H1 (cell line): ENCODE measurements at places on chromosomes 1 and 21. TPM values are rescaled to one million over a fixed set of nuclear protein-coding genes. Genes with fewer than 3 reads are reported as not detected.

The ARHGEF16 gene
- 20.0 and 20.7 TPM in 2 replicates for total RNA-seq

The OR2L8 gene
- total RNA-seq, result not detected in 2 replicates

The ADAMTS1 gene
- 19.6 and 22.4 TPM in 2 replicates for total RNA-seq

The FH gene
- 80.5 and 81.9 TPM in 2 replicates for total RNA-seq

The TLR5 gene
- 0.35 and 0.94 TPM in 2 replicates for total RNA-seq

The OR6K3 gene
- not detected in 2 replicates for total RNA-seq

The SPRR2G gene
- total RNA-seq, result not detected in 2 replicates

The MAGOH gene
- total RNA-seq, result 74.3 and 74.5 TPM in 2 replicates

The IQGAP3 gene
- 20.9 and 22.3 TPM in 2 replicates for total RNA-seq

The PDZK1 gene
- not detected in 2 replicates for total RNA-seq

The CTH gene
- 33.2 and 34.5 TPM in 2 replicates for total RNA-seq

The HAO2 gene
- not detected in 2 replicates for total RNA-seq

The SCNM1 gene
- 44.5 and 46.2 TPM in 2 replicates for total RNA-seq

The IGSF8 gene
- total RNA-seq, result 69.6 and 71.2 TPM in 2 replicates

The UBQLN4 gene
- total RNA-seq, result 37.7 and 39.8 TPM in 2 replicates

The KLHDC9 gene
- 4.0 and 6.5 TPM in 2 replicates for total RNA-seq

The FCGR1A gene
- total RNA-seq, result not detected in 2 replicates

The ADORA1 gene
- total RNA-seq, result 3.3 and 3.5 TPM in 2 replicates

The ZNF593OS gene
- not detected in 2 replicates for total RNA-seq

The TNFRSF8 gene
- 32.7 and 35.1 TPM in 2 replicates for total RNA-seq

The JAM2 gene
- total RNA-seq, result 7.0 and 9.5 TPM in 2 replicates

The GJA4 gene
- 2.7 and 3.2 TPM in 2 replicates for total RNA-seq

The AZIN2 gene
- total RNA-seq, result 0.21 and 0.22 TPM in 2 replicates

The TAF1A gene
- 15.9 and 16.7 TPM in 2 replicates for total RNA-seq

The FAM78B gene
- total RNA-seq, result 3.6 and 4.0 TPM in 2 replicates

The LCE3E gene
- total RNA-seq, result not detected in 2 replicates

The ERICH3 gene
- not detected in 2 replicates for total RNA-seq

The KRTAP11-1 gene
- not detected in 2 replicates for total RNA-seq
